ENCODE measurements at places on chromosomes 1 and 21.

DNA sequence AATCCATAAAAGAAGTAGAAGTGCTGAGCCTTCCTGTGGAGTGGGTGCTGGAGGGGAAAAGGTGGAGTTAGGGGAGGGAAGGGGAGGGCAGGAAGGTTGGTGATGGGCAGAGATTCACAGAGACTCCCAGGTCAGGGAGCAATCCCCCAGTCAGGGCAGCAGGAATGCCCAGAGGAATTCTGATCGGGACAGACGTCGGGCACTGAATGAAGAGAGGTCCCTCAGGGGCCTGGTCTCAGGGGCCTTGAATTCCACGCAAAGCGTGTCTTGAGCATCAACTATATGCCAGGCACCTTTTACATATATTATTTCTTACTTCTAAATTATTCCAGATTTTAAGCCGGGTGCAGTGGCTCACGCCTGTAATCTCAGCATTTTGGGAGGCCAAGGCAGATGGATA lies 7.2 kb upstream of the PADI1 start:
- DNase-seq: no peak

GRCh38 chr1:225762444-225762843 lies 15.2 kb upstream of the SRP9 start:
- peak; percentile 88 for DNase-seq

GRCh38 chr1:225879521-225880221 lies 2.5 kb downstream of the TMEM63A start:
- DNase-seq: no peak

- no peak for DNase-seq
Observed at GRCh38 chr1:204477036-204477740, 17.4 kb downstream of the PIK3C2B start.

- DNase-seq: peak; percentile 70
Observed at GRCh38 chr21:26961698-26962097, 5.2 kb downstream of the ADAMTS5 start.

- no peak for DNase-seq
Observed at GRCh38 chr1:19976317-19977003, 3.0 kb downstream of the PLA2G2A start.

GRCh38 chr1:32150847-32151246 lies 28.6 kb upstream of the TXLNA start:
- DNase-seq: no peak

DNA sequence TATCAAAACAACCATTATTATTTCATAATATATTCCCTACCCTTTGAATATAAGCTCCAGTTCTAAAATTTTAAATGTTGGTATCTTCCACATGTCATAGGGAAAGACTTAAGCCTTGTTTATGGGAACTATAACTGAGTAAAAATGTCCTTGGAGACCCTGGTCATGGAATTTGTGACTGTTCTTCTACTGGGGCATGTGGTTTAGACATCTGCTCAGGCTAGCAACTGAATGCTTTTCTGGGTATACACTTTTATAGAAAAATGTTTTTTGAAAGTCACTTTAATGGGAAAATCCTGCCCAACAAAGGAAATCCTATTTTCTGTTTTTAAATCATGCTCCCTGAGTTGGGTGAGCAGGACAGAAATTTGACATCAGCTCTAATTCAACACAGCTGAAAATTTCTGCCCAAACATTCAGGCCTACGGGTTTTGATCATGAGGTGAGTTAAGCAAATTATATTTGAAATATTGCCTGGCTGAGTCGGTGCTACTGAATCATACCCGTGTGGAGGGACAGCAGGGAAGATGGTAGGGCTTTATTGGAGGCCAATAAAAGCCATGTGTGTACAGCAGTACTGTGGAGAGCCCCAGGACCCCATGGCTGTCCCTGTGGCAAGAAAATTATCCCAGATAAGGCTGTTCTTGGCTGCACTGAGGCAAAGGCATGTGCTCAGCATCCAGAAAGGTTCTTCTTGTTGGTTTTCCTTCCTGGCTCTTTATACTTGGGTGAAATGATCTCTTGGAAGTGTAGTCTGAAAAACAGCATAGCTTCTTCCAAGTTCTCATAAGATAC lies 391.8 kb downstream of the DISC1 start:
- peak; percentile 58 for DNase-seq

DNA sequence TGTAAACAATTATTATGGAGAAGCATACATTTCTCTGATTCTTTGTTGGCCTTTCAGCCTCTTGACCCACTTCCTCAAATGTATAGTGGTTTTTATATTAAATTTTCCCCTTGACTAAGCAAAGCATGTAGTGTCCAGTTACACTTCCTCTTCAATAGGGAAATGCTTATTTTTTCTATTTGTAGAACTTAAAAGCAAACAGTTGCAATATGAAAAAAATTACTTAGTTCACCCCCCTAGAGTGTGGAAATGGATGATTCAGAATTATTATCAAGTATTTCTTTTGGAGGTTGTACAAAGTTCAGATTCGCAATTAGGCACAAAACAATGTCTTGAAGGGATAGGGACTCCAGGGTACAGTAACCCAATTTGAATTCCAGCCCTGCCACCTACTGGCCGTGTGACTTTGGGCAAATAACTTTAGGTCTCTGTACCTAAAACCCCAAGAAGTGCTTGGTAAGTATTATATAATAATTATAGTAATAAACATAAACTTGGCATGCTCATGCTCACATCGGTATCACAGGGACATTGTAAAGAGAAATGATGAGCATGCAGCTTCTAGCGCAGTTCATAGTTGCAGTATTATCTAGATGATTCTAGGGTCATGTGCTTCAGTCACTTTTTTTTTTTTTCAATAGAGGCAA lies 28.6 kb upstream of the IFNGR2 start:
- DNase-seq: peak; percentile 64

DNA sequence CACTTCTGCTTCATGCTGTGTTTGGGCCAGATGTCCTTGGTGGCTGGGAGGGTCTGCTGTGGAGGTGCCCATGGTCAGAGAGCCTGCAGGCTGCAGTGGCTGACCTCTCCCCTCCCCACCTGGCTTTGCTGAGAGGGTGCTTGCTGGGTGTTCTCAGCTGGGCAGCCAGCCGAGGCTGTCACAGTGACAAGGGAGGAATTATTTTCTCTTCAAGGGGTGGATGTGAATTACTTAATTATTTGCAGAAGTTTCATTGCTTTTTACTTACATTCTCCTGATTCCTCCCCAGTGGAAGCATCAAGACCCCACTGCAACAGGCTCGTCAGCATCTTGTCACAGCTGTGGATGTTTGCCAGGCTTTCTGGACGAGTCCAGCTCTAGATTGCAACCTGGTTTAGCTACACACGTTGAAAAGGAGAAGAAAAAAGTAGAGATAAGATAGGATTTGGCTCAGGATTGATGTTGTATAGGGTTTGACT lies 70.3 kb downstream of the GALNT2 start:
- DNase-seq: no peak

GRCh38 chr1:99751877-99752504 lies 14.4 kb downstream of the FRRS1 start:
- DNase-seq: no peak
